Brain microvascular endothelial cell (primary cell): ENCODE measurements at places on chromosomes 3 and 15.
A peak's percentile ranks its signal among the peaks of the same experiment; 100 is the strongest.

- DNase-seq, result peak; percentile 75
Observed at GRCh38 chr3:45026957-45027356, 854 bp downstream of the CLEC3B start.

DNA sequence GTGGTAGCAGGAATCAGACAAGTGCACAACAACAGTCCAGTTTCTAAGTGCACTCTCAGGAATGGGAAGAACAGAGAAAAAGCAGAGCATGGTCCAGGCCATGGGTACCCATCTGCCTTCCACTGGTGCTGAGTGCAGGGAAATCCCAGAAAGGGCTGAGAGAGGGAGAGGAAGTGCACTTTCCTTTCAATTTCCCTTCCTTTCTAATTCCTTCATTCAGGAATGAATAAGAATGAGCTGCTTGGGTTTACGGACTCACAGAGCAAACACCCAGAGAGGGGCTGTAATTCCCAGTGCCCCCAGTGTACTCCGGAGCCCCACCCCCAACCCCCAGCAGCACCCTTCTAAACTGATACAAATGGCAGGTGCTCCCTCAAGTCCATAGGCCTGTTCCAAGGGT, 300.6 kb downstream of the FOXP1 start:
- DNase-seq, result no peak

DNA sequence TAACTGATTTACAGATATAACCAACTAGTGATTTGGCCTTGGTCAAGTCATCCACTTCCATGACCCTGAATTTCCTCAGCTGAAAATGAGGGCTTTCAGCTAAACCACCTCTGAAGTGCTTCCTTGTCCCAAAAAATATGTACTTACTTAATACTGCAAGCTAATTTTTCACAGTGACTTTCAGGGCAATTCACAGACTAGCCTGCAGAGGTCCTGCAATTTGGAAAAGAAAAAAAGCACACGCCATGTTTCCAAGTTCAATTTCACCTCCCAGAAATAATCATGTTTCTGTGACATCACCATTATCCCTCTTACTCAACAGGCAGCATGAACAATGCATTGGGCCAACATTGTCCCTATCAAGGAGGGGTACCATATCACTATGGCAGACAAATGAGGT, 218.2 kb downstream of the SHOX2 start:
- no peak for DNase-seq

- DNase-seq, result no peak
Observed at GRCh38 chr15:50251638-50252182, 13.8 kb downstream of the HDC start.

GRCh38 chr3:73718326-73719110, 93.8 kb upstream of the PDZRN3 start:
- DNase-seq, result no peak

DNA sequence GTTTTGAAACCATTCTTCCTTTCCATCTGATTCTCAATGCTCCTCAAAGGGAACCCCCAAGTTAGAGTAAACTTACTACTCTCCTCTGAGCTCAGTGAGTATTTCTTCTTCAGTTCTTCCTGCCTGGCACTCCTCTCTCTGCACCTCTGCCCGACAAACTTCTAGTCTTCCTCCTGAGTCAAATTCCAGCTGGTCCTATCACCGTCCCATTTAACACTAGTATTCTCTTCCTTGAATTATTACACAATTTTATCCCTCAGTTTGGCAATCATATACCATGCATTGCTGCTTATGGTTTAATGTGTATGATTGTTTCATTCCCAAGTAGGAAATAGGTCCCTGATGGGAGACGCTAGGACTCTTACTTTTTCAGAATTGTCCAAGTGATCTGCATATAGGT, 279.7 kb downstream of the MECOM start:
- no peak for DNase-seq

GRCh38 chr3:75321060-75321459, 343.1 kb upstream of the FRG2C start:
- DNase-seq, result no peak

GRCh38 chr3:163560459-163560858, 1517.8 kb downstream of the SI start:
- no peak for DNase-seq

DNA sequence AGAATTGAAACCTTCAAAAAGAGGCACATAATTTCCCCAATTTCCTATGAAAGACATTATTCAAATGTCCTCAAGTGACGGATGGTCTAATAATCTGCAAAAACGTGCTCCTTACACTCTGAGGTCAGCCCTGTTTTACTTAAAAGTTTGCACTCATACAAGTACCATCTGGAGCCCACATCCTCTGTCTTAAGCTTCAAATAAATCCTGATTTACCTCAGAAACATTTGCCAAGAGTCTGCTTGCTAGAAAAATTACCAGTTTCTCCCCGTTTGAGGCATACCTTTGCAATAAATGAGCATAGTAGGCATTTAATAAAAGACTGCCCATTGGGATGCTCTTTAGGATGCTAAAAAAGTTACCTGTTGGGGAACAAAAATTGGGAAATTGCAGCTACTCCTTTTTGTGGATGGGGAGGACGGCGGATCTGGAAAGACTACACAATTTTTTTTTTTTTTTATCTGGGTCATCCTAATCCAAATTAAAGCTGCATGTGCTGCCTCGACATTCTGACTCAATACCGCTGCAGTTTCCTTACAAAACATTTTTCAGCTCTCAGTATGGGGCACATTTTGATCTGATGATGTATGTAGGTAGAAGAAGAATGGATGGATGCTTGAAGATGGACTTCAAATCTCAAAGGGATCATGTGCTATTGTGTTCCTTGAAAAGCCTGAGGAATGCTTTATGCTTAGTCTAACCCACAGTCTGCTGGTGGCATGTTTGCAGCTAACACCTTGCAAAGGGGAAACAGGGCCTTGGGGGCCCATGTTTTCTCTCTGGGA, 233.7 kb upstream of the ADAMTS9 start:
- no peak for DNase-seq

DNA sequence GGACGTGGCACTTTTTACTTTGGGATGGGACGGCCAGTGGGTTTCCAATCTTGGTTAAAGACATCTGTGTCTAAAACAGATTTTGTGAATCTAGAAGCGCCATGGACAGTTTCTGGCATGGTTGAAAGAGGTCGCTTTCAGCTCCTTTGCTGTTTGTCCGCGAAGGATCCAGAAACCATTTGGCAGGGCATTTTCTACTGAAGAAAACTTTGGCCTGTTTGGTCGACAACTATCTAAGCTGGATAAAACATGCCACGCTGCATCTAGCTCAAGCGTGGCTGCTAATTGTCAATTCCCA, 730 bp upstream of the RORA start:
- DNase-seq, result no peak

- no peak for DNase-seq
Observed at GRCh38 chr3:183255348-183255730, 2.3 kb downstream of the B3GNT5 start.

GRCh38 chr3:156727519-156728205, 53.3 kb downstream of the TIPARP start:
- no peak for DNase-seq

- DNase-seq, result no peak
Observed at GRCh38 chr15:100143378-100143777, 198.4 kb downstream of the ADAMTS17 start.

GRCh38 chr3:9732740-9733115, 1.2 kb downstream of the BRPF1 start:
- DNase-seq, result no peak
